ENCODE measurements at places on chromosomes 5 and 9.

GRCh38 chr9:93871286-93871685 is 83.9 kb downstream of the BARX1 start:
- no peak for DNase-seq

- no peak for DNase-seq
Observed at GRCh38 chr9:84411683-84412267, 71.2 kb upstream of the SLC28A3 start.

- DNase-seq = no peak
Observed at GRCh38 chr5:125695996-125696655, 727.1 kb upstream of the GRAMD2B start.

DNA sequence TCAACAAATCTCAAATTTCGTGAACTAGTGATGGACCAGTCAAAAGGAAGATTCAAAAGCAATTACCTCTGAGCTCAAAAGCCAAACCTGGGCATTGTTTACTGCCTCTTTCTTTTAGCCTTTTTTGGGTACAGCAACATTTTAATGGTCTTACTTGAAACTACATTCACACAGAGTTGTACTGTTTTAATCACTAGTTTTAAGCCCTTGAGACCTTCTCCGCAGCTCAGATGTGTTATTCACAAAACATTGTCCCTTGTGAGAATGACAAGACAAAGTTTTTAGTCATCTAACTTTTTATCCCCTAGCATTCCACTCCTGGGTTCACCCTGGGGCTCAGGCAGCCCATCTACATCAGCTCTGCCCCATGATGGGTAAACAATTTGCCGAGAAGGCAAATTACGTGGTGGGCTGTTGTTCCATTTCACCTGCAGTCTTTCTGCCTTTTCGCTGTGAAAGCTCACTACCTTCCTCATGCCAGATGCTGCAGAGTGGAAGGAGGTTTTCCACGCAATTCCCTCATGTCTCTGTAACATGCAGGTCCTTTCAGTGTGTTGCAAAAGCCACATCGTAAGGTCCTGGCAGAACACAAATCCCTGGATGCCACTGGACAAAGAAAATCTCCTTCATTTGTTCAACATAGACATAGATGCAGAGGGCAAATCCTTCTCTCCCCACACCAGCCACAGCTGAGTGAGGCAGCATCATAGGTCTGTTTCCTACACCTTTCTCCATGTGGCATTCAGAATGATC is 175.7 kb downstream of the EBF1 start:
- no peak for DNase-seq

DNA sequence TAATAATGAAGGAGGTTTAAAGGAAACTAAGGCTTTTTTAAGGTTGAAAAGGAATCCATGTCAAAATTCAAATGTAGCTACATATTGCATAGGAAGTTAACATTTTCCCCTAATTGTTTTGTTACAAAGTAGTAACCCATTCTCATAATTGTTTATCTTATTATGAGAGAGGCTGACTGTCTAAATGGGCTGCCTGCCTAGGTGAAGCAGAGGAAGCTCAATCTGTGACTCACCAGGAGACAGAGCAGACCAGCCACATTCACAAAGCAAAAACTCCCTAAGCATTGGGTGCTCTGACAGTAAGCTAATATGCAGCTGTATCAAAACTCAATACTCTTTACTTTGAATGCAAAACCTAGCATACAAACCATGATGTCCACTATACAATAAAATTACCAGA is 208.5 kb downstream of the ROR2 start:
- DNase-seq = no peak

DNA sequence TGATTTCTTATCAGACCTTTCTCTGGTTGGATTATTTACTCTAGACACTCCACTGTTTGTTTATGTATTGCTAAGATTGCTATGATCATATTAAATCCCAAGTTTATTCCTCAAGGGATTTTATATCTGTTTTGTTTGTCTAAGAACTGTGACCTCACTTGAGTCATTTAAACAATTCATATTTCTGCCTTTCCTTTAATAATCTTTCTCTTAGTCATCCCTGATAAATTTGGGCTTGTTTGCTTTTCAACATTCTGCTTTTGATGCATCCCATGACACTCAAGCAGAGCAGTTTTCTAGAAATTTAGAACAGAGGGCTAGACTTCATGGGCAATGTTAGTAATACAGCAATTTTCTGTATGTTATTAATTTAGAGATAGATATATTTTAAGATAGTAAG is 231.6 kb upstream of the TNC start:
- no peak for DNase-seq

DNA sequence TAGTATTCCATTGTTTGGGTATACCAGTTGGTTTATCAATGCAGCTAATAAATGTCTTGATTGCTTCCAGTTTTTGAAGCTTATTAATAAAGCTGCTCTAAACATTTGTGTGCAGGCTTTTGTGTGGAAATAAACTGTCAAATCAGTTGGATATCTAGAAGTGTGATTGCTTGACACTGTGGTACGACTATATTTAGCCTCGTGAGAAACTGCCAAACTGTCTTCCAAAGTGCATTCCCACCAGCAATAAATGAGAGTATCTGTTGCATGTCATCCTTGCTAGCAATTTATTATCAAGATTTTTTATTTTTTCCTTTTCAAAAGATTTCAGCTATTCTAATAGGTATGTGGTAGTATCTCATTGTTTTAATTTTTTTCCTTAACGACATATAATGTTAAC is 37.5 kb downstream of the NMUR2 start:
- no peak for DNase-seq

GRCh38 chr9:96425500-96426169 is 7.5 kb upstream of the ZNF367 start:
- DNase-seq = no peak

DNA sequence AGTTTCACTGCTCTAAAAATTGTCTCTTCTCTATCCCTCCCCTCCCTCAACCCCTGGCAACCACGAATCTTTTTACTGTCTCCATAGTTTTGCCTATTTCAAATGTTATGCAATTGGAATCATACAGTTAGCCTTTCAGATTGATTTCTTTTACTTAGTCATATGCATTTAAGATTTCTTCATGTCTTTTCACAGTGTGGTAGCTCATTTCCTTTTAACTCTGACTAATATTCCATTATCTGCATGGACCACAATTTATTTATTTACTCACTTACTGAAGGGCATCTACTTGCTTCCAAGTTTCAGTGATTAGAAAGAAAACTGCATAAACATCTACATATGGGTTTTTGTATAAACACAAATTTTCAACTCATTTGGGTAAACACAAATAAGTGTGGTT is 372.3 kb downstream of the CDH18 start:
- DNase-seq = no peak

- DNase-seq = no peak
Observed at GRCh38 chr5:77627869-77628674, 10.4 kb downstream of the OTP start.

GRCh38 chr9:113955076-113955752 is 79.1 kb downstream of the ZNF618 start:
- peak; percentile 32 for DNase-seq

- DNase-seq = peak; percentile 77
Observed at GRCh38 chr5:58460732-58461286, 923 bp upstream of the PLK2 start.

DNA sequence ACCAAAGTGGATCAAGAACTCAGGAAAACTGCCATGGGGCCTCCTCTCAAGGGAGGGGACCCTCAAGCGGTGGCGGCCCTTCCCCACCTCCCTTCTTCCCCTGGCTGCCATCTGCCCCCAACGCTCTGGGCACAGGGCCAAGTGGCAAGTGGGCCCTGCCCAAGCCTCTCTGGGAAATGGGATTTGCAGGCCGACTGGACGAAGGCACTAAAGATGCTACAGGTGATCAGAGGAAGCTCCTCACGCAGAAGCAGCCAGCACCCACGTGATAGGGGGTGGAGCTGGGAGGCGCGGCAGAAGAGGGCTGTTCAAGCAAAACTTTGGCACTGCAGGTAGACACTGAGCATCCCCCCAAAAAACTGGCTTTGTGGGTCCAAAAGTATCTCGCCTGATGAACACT is 52.7 kb upstream of the UBTD2 start:
- no peak for DNase-seq

DNA sequence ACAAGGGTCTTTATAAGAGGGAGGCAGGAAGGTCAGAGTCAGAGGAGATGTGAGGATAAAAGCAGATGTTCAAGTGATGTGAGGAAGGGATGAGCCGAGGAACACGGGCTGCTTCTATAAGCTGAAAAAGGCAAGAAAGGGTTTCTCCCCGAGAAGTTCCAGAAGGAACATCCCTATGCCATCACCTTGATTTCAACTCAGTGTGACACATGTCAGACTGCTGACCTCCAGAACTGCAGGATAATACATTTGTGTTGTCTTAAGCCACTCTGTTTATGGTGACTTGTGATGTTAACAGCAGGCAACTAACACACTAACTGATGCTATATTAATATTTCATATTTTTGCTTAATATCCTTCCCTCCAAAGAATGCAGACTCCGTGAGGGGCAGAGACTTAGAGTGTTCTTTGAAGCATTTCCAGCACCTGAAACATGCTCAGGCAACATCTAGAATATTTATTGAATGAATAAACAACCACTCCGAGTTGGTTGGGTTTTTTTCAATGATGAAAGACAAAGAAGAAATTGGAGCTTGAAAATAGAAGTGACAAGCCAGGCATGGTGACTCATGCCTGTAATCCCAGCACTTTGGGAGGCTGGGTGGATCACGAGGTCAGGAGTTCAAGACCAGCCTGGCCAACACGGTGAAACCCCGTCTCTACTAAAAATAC is 77.6 kb upstream of the ADRA1B start:
- DNase-seq = no peak

All from thoracic aorta (tissue), 2 donors.